Activated effector memory CD4-positive, alpha-beta T cell treated with anti-CD3 and anti-CD28 coated beads, Interleukin-2, amount 50 U/mL, for 16 hours (primary cell): ENCODE measurements at places on chromosomes 7 and 10.
A peak's percentile ranks its signal among the peaks of the same experiment; 100 is the strongest.

- no peak for DNase-seq
These were observed 84.7 kb downstream of the MAPK8 start for GRCh38 chr10:48390933-48391845.

DNA sequence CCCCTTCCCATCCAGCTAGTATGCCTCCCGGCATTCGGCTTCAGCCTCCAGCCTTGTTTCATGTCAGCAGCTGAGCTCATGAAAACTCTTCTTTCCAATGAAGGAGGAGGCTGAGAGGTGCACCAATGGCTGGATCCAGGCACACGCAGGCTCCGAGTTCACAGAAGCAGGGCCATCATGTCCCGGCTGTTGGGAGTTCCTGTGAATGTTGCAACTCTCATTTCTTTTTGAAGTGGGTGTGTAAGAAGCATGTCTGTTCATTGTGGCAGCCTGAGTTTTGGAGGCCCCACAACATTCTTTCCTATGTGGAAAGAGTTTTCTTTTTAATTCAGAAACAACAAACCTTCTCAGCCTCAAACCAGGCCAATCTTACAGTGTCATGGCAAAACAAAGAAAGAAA, 89.7 kb downstream of the PTPRE start:
- DNase-seq = peak; percentile 25

GRCh38 chr7:148563583-148564274, 26.8 kb upstream of the C7orf33 start:
- no peak for DNase-seq

DNA sequence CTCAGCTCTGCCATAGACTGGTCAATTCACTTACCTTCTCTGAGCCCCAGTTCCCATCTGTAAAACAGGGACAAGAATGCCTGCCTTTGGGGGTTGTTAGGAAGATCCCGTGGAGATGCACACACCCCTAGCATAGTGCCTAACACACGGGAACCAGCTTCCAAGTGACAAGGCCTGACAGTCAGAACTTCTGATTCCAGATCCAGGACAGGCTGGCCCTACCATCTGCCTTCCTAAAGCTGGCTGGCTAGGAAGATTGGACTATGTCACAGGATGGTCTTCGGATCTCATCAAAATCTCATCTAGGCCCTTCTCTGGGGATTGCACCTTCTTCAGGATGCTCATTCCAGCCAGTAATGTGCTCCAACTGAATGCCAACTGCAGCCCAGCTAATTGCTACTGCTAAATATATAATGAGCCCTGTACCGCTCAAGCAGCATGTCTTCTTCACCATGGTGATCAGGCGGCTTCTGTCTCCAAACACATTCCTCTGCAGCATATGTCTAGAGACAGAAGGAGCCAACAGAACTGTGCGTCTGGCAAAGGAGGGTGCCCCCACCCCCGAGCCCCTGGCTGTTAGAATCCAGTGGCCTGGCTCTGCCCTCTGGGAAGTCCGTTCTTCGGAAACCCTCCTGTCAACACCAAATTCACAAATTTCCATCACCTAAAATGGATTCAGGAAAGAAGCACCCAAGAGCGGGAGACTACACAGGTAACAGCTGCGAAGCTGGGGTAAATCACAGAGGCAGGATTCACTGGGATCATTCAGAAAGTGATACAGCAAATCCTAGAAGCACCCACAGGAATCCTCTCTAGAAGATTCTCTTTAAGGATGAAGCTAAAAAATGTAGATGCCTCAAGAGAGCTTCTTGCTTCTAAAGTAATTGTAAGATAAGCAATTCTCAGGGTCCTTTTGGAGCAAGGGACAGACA, 142.1 kb upstream of the EEPD1 start:
- DNase-seq = no peak

GRCh38 chr7:64630496-64630895, 35.4 kb upstream of the ZNF107 start:
- no peak for DNase-seq

DNA sequence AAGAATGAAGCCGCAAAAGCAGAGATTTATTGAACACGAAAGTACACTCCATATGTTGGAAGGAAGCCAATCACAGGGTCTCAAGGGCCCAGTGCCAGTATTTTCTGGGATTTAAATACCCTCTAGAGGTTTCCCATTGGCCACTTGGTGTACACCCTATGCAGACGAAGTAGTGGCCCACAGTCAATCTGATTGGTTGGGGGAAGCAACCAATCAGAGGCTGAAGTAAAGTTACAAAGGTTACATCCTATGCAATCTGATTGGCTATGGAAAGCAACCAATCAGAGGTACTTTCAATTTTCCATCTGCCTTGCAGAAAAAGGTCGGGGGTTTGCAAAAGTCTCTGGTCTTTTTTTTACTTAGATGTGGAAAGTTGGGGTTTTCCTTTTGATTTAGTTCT, 481.3 kb upstream of the NRP1 start:
- DNase-seq = no peak
